ENCODE measurements at places on chromosomes 1 and 21. TPM values are rescaled to one million over a fixed set of nuclear protein-coding genes. Genes with fewer than 3 reads are reported as not detected.

DNA sequence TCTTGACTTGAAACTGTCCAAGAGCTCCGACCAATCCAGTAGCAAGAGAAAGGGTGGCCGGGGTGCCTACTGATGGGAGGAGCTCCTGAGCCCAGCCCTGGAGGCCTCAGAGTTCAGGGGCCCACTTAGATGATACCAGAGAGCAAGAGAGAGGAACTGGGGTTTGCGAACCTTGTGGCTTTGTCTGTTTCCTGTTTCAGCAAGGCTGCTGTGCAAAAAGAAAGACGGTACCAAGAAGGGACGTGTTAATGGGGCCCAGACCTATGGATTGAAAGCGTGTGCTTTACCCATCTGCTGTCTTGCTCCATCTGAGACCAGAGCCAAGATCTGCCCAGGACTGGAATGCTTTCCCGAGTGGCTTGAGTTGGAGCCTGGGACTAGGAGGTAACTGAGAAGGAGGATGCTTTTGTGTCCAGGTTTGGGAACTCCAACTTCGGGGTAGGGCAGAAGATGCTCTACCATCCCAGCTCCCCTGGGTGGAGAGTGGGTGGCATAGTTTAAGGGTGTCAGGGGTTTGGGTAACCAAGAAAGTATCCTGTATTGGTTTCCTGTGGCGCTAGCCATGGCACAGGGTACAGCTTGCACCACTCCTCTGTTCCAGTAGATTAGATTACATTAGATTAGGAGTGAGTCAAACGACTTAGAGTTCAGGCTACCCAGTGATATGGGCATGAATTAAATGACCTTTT is at the start of gene TRAF3IP3:
TSS of gene TRAF3IP3 (plus strand) at position 128 of the 689 bp plus-strand sequence. CDS start 3,987 bp downstream, outside the sequence.
- DNase-seq: no peak

SEMA4A gene
- total RNA-seq: 49.3 TPM

KIRREL1 gene
- 19.7 TPM for total RNA-seq

DNA sequence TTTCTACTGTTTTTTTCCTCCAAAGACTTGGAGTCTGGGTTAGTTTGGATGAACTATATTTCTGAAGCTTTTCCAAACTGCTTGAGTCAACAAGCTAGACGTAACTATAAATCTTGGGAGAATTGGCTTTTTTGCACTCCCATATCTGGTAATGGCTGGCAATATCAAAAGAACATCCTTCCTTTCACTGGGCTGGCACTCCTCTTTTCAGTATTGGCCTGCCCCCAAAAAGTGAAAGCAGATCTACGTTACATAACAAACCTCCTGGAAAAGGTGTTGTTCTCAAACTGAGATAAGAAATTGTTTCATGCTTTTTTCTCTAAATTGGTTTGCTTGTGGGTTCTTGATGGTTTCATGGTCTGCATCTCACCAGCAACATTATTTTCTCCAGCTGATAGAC is 499.3 kb downstream of the NEGR1 start:
- DNase-seq: no peak

- no peak for DNase-seq
These were observed 49.3 kb downstream of the JMJD4 start for GRCh38 chr1:227685807-227686206.

DNA sequence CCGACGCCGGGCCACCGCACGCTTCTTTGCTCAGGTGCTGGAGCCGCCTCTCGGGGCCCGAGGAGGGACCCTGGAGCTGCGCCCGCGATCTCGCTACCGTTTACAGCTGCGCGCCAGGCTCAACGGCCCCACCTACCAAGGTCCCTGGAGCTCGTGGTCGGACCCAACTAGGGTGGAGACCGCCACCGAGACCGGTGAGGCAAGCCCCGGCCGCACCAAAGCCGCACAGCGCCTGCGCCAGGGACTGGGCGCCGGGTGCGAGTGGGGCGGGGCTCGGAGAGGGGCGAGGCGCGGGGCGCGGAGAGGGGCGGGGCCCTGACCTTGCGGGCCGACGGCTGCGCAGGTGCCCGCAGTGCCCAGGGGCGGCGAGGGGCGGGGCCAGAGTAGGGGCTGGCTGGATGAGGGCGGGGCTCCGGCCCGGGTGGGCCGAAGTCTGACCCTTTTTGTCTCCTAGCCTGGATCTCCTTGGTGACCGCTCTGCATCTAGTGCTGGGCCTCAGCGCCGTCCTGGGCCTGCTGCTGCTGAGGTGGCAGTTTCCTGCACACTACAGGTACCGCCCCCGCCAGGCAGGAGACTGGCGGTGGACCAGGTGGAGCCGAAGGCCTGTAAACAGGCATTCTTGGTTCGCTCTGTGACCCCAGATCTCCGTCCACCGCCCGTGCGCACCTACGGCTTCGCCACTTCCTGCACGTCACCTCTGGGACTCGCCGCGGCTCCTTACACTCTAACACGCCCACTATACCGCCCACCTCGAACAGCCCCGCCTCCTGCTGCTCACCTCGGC is 9.8 kb upstream of the CDC20 start:
- peak; percentile 88 for DNase-seq

GBP5 gene
- 2.3 TPM for total RNA-seq

GRCh38 chr1:12163210-12163609 is 3.6 kb upstream of the TNFRSF1B start:
- DNase-seq: no peak

GRCh38 chr1:14737561-14738094 is 139.1 kb downstream of the KAZN start:
- DNase-seq: no peak

- no peak for DNase-seq
These were observed 2.2 kb downstream of the PPP2R5A start for GRCh38 chr1:212287261-212287895.

GRCh38 chr1:222691016-222691415 is 21.3 kb downstream of the AIDA start:
- no peak for DNase-seq

GRCh38 chr21:36654324-36654723 is 44.6 kb upstream of the SIM2 start:
- DNase-seq: no peak

CA6 gene
- total RNA-seq: not detected

GRCh38 chr1:155277902-155278688 is 832 bp downstream of the HCN3 start:
- DNase-seq: peak; percentile 64

DNA sequence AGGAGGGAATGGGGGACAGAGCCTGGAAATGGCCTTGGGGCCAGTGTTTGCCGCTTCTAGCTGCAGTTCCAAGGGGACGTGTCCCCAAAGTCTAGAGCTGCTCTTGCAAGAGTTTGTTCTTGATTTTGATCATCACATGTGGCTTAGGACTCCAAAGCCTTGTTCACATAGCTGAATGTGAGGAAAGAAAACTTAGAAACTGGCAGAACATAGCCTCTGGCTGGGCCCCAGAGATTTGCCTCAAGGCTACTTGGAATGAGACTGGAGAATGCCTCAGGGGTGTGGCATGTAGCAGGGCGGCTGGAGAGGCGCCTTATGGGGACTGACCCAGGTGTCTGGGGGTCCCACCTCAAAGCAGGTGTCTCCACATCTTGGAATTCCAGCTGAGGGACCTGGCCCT is 2.3 kb downstream of the PDXK start:
- no peak for DNase-seq

DNA sequence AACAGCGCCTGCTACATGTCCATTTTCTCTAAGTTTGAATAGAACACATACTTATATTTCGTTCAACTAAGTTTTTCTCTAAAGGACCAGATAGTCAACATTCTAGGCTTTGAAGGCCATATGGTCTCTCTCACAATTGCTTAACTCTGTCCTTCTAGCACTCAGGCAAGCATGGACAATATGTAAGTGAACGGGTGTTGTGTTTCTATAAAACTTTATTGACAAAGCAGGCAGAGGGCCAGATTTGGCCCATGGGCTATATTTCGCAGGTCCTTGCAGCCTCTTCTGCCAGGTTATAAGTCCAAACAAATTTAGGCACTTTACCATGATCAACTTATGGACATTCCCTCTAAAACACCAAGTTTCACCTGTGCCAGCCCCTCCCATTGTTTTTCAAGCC is 21.1 kb downstream of the KLHDC7A start:
- no peak for DNase-seq

GRCh38 chr1:183735069-183735860 is 69.7 kb upstream of the RGL1 start:
- no peak for DNase-seq

GRCh38 chr1:24319312-24319863 is at the start of gene GRHL3:
Gene GRHL3 (plus strand): TSS chr1:24319357. CDS start chr1:24319552, 195 bp downstream.
- peak; percentile 70 for DNase-seq

PRDM16 gene
- total RNA-seq: 15.9 TPM

PTGFRN gene
- 103 TPM for total RNA-seq

DNA sequence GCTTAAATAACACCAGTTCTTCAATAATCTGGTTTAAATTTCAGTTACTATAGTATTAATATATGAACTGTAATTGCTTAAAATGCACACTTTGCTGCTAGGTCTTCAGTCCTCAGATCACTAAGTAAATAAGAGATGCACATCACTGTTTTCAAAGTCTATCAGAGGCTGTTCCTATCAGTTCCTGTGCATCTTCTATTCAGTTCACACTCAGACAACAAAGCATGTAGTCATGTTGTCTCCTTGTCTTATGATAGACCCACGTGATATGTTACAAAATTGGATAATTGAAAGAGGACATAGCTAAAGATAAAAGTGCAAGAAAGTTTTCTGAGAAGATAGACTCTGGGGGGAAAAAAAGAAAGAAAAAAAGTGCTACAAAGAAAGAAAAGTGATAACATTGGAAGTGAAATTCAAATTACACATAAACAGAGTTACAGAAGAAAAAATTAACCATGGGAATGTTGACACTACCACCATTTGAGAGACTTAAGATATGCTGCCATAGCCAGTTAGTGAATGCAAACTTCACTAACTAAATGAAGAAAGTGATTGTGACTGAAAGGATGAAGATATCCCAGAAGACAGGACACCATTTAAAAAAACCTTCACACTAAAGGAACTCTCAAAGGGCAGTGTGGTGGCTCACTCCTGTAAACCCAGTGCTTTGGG is 33.9 kb upstream of the TSNAX start:
- DNase-seq: no peak

PRELP gene
- total RNA-seq: 128 TPM

DNA sequence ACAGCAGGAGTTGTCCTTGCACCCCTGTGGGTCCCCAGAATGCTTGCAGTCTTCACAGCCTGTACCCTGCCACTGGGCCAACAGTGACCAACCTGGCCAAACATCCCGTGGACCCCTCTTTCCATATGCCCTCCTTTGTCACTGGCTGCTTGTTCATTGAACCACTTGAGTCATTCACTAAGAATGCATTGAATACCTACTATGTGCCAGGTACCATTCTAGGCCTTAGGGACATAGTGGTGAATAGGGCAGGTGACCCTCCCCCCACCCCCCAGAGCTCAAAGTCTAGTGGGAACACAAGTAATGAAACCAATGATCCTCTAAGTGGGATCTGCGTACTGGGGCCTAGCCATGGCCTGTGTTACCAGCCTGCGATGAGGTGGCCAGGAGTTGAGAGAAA is 28.2 kb downstream of the PIGP start:
- no peak for DNase-seq

HEYL gene
- 8.2 TPM for total RNA-seq

- no peak for DNase-seq
These were observed 43.5 kb downstream of the DPYD start for GRCh38 chr1:97877307-97877706.

DNA sequence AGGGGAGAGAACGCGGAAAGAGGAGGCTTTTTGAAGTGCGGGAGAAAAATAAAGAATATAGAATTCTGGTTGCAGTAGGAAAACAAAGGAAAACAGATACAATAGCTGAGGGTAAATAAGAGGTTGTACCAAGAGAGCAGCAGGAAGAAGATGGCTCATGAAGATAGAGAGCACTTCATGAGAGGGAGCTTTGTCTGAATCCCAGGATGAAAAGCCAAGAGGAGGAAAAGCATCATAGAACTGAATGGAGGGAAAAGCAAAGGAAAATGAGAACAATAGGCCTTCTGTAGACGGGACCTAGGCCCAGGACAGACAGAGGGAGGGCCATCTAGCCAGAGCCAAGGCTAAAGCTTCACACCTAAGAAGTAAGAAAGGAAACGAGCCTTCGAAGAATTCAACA is 49.5 kb downstream of the ATP6V1G3 start:
- DNase-seq: no peak
